Brain (organoid and tissue), 16 donors: ENCODE measurements at places on chromosomes 4 and X. TPM values are rescaled to one million over a fixed set of nuclear protein-coding genes. Genes with fewer than 3 reads are reported as not detected.

DNA sequence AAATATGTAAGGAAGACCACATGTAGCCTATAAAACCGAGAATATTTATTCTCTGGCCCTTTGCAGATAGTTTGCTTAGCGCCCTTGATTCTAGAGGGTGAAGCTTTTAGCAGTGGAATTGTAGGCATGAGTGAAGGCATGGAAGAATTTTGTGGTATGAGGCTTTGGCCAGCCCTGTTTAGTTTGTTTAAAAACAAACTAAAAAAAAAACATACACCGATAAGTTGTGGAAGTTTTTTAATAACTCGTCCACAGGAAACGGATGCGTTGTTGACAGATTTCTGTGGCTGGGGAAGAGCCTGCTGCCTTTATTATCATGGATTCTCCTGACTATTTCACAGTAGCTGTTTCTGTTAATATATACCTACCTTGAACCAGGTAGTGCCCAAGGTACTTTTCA lies 194.7 kb upstream of the LNX1 start:
- DNase-seq, result no peak

GRCh38 chrX:22795671-22796070 lies 204.1 kb upstream of the DDX53 start:
- no peak for DNase-seq

DNA sequence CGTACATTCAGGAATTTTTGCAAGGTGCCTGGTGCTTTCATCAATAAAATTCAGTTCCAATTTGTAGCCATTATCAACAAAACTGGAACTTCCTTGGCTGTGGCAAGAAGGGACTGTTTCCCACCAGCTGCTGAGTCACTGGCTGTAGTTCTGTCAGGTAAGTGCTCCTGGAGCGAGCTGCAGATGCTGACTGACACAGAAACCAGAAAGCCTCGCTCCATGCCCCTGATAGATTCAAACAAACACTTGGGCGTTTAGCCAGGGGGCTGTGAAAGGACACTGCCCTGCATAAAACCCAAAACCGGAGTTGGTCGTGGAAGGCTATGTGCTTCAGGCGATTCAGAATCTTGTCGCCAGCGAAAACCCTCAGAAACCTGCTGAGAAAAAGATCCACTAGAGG lies 188.4 kb upstream of the FAM9B start:
- no peak for DNase-seq

MSMO1 gene
- polyA plus RNA-seq, result 32.6 TPM

DNA sequence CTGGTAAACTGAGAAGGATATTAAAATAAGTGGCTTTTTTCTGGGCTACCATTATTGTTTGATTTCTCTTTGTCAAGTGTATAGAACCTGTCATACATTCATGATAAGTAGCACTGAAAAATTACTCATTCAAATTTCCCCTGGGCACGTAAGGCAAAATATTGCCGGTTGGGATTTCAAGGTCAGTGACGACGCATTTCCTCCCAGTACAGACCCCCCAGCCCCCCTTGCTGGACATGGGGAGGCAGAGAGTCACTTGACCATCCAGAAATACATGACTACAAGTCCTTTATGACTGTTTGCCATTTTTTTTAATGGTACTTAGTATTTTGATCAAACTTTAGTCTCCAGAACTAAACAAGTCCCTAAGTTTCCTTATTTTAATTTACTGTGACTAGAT lies 6.8 kb upstream of the MND1 start:
- DNase-seq, result no peak

DNA sequence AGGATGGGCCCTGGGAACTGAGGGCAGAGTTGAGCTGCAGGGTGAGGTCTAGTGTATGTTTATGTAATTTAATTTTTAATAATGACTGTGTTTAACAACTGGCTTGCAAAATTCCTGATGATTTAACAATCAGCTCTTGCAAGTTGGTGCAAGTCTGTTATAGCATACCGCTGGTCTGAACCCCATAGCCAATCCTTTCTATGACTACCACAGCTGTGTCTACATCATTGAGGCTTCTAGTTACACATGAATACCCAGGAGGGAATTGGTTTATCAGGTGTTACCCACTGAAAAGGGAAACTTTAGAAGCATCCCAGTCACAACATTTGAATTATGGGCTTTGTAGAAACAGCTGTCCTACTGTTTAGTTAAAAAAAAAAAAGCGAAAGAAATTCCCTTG lies 38.3 kb downstream of the SUPT20HL1 start:
- no peak for DNase-seq

CABS1 gene
- not detected for polyA plus RNA-seq
